ENCODE measurements at places on chromosomes 4 and X.
A peak's percentile ranks its signal among the peaks of the same experiment; 100 is the strongest.

DNA sequence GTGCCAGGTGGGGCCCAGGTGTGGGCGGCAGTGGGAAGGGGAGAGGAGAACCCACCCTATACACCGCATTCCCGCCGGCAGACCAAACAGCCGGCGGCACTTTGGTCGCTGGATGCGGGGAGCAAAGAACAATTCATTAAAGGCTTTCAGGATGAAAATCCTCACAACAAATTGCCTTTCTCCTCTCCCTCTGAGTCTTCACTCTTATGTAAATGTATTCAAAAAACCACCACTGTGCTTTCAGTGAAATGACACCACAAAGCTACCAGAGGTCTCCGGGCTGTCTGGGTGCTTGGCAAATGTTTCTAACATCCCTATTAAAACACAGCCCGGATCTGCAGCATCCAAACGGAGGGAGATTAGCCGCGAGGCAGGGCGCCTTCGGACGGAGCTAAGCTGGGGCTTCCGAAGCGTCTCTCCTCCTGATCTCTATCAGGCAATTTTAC is 171.8 kb upstream of the TBL1X start:
- DNase-seq, result no peak

- no peak for DNase-seq
Measured at GRCh38 chr4:8356856-8357255, 83.7 kb downstream of the ACOX3 start.

DNA sequence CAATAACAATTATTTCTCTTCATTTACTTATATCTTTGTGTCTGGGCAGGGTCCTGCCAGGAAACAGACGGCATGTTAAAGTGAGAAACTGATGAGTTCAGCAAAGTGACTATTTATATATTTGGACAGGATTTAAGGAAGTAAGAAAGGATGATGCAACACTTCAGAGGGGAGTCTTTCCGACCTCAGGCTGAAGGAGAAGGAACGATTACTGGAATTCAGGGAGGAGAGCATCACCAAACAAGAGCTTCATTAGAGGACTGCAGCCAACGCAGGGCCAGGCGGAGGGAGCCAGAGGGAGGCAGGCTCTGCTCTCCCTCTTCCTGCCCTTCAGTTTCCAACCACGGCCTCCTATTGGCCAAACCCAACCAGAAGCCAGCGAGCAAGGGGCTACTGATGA is 1.5 kb upstream of the TLR7 start:
- DNase-seq, result no peak

DNA sequence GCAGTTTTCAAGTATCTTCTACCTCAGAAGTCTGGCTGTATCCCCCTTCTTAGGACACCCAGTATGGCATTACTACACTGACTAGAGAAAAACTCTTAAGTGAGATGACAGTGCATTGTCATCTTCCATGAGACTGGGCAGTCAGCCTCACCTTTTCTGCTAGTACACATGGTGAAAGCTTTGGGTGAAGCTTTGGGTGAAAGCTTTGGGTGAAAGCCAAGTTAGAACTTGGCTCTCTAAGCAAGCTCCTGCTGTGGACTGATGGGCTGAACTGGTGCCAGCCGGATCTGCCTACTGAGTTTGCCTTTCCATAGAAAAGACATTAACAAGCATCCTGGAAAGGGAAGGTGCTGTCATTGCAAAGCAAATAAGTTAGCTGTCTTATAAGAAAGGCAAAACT is 8.8 kb downstream of the EPHA5 start:
- DNase-seq, result no peak

- peak; percentile 41 for DNase-seq
Measured at GRCh38 chr4:111064342-111064993, 441.6 kb upstream of the PITX2 start.

DNA sequence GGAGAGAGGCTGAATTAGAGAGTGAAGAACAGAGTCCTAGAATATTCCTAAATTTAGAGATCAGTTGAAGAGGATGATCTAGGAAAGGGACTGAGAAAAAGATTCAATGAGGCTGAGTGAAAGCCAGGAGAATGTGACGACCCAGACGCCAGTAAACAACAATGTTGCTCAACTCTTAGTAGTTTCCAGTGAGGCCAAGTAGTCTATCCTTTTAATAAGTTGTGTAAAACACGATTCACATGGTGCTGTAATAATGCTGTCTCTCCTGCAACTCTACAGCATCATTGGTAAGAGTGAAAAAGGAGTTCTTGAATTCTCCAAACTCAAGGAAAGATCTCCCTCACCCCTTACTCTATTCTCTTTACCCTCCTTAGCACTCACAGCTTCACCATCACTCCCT is 140.3 kb downstream of the CFAP299 start:
- DNase-seq, result no peak

GRCh38 chr4:116027311-116027710 is 913.9 kb upstream of the NDST4 start:
- no peak for DNase-seq

DNA sequence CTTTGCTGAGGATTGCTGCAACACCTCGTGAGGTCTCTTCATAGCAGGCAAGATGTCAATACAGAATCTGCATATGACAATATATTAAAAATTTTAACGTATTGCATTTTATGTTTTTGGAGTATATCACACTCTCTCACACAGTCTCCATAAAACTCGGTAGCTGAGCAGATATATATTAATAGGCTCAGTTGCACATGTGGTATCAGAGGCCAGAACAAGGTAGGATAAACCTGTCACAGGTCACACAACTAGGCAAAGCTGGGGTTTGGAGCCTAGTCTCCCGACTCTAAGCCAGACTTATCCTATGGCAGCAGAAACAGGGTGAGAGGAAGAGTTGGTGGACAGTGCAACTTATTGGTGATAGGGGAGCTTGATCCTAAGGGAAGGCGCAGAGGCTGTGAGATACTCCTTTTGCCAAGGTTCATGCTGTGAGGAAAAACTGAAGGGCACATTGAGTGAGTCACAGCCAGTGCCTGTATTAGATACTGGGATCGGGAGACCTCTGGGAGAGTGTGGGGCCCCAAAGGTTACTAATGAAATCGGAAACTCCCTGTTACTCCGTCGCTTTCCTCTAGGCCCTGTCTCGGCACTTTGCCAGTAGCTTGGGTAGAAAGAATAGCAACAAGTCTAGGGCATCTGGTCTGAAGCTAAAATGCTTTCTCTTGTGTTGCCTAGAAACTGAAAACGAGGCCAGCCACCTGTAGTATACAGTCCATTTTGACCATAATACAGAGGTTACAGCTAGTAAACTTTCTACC is 195.7 kb downstream of the ARHGAP10 start:
- no peak for DNase-seq

DNA sequence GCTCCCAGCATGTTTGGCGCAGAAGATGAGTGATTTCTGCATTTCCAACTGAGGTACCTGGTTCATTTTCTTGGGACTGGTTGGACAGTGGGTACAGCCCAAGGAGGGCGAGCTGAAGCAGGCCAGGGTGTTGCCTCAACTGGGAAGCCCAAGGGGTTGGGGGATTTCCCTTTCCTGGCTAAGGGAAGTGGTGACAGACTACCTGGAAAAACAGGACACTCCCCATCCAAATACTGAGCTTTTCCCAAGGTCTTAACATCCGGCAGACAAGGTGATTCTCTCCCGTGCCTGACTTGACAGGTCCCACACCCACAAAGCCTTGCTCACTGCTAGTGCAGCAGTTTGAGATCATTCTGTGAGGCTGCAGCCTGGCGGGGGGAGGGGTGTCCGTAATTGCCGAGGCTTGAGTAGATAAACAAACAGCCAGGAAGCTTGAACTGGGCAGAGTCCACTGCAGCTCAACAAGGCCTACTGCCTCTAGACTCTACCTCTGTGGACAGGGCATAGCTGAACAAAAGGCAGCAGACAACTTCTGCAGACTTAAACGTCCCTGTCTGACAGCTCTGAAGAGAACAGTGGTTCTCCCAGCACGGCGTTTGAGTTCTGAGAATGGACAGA is 307.7 kb upstream of the ARSJ start:
- no peak for DNase-seq

DNA sequence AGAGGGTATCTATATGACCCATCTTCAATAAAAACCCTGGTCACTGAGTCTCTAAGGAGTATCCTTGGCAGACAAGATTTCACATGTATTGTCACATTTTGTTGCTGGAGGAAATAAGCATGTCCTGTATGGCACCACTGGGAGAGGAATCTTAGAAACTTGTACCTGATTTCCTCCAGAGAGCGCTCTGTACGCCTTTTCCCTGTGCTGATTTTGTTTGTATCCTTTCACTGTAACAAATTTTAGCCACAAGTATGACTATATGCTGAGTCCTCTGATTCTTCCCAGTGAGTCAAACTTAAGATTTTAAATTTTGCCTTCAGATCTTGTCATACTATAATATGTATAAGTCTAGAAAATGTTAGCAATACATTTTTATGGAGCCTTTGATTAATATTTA is 102.8 kb downstream of the ITIH6 start:
- no peak for DNase-seq

- no peak for DNase-seq
Measured at GRCh38 chrX:72351606-72352334, 46.1 kb upstream of the CITED1 start.
